ENCODE measurements at places on chromosomes 4 and X.

DNA sequence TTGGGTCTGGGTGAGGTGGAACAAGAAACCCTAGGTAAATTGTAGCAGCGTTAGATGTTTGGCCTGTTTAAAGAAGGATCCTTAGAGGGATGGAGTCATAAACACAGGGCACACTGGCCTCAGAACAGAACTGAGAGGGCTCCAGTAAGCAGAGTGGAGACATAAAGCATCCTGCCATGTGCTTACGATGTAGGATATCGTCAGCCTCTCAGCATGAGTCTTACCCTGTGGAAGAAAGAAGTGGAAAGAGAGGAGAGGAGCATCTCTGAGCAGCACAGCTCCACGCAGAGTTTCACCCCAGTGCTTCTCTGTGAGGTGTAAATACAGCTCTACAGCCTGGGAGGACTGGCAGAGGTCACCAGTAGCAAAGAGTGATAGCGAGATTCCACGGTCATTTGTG lies 27.8 kb upstream of the SORBS2 start:
- DNase-seq = no peak

DNA sequence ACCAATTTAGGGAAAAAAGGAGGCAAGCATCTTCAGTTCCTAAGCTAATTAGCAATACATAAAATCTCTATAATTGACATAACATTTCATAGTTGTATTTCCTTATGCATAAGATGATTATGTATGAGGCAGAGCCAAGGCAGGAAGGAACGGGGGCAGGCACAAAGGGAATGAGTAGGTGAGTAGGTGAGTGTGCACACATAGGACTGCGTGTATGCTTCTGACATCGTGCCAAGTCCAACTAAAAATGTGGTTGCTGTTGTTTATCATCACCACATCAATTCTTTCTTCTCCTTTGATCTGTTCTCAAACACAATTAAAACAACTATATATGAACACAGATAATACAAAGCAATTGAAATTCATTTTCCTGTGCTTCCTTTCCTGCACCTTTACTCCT lies 131.2 kb downstream of the UNC5C start:
- no peak for DNase-seq

- no peak for DNase-seq
Measured at GRCh38 chr4:108709234-108709633, 53.6 kb downstream of the ETNPPL start.

DNA sequence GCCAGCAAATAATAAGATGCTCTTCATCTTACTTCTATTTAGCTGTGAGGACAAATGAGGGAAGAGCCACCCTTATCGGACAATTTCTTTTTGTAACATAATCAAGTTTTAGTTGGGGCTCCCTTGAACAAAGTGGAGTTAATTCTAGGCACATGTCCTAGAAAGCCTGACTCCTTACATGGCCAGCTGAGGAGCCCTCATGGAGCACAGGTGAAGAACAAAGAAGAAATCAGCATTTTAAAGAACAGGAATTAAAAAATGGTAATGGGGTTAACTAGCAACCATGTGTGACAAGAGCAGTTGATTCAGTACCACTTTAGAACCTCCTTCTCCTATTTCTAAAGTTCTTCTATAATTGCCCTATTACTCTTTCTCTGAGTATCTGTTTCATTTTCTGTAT lies 15.9 kb downstream of the GPR82 start:
- no peak for DNase-seq

DNA sequence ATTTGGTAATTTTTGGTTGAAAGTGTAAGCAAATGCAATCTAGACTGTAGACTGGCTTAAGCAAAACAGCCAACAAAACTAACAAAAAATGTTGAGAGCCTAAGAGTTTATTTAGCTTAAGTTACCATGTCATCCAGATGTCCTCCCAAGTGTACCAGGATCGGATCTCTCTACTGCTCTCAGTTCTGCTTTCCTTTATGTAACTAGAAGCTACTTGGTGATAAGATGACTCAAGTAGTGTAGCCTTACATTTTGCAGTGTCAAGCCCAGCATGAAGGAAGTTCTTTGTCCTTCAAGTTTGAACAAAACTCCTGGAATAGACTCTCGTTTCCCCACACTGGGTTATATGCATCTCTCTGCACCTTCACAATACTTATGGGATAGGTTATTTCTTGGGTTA lies 1500.0 kb downstream of the STIM2 start:
- no peak for DNase-seq

GRCh38 chr4:81844717-81845116 lies 373.0 kb upstream of the RASGEF1B start:
- DNase-seq = peak; percentile 58

DNA sequence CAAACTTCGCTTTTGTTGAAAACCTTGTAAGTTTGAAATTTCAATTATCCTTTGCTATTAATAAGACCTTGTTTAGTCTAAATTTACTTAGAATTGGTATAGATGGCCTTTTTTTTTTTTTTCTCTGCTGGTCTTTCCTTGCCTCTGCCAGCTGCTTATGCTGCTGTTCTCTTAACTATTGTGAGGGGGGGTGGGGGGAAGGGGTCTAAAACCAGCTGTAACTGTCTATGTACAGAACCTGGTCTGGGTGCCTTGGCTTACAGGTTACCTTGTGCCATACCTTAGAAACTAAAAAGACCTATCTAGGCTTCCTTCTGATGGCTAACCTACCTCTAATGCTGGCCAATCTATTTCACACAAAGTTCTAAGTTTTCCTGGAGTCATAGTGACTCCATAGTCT lies 1.0 kb downstream of the UGT2B17 start:
- no peak for DNase-seq

DNA sequence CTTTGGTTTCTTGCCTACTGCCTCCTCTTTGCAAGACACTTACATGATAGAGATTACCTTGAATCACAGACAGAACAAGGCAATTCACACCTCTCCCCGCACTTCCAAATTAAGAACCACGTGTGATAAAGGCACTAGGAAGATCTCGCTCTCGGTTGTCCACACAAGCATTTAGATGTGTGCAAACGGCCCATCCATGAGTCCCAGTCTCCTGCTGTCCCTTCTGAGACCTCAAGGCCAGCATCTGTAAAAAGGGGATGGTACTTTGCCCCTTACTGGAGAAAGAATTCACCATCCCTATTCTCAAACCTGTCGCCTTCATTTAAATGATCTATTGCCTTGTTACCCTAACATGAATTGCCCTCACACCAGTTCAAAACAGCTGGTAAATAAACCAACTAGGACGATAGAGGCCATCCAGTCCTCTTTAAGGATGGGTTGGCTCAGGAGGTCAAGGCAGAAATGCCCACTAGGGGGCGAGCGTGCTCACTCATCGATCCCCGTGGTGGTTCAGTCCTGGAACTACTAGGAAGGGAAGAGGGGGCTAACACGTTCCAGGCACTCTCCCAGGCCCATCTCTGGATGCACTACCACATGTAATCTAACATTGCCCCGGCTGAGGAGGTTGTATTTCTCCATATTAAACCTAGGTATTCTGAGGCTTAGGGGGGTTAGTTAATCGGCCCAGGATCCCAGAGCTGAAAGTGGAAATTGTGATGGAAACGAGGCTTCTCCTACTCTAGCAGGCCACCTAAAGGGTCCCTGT lies 95.8 kb downstream of the DHX15 start:
- DNase-seq = peak; percentile 55

DNA sequence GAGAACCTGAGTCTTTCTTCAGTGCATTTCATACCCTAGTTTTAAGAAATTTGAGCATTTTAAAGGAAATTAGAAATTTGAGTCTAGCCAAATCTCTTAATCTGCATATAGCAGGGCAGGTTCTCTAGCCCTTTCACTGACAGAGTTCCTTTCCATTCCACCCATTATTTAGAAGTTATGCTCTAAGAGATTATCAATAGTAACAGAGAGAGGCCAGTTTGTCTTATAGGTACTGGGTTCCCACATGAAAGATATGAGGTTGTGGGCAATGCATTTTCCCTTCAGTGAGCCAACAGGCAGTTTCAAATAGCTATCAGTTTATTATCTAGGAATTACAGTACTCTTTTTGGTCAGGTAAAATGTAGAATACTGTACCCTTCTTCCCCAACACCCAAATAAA lies 7.3 kb upstream of the GALNT7 start:
- DNase-seq = no peak

- no peak for DNase-seq
Measured at GRCh38 chrX:108018656-108019381, 26.0 kb upstream of the VSIG1 start.

GRCh38 chr4:77220828-77221613 lies 64.0 kb downstream of the CCNG2 start:
- DNase-seq = peak; percentile 11

DNA sequence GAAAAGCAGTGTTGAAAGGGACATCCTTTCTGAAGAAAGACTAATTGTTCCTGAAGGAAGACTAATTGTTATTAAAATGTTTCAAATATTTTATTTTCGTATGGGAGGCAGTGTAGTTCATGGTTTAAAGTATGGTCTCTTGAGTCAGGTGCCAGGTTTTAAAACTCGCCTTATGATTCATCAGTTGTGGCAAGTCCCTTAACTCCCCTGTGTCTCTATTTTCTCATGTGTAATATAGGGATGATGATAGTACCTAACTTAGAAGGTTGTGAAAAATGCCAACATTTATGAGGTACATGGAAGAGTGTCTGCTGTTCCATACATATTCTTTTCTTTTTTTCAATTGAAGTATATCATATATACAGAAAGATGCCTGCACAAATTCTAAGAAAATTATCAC lies 414.2 kb upstream of the DIPK2B start:
- no peak for DNase-seq

- no peak for DNase-seq
Measured at GRCh38 chr4:8591626-8592365, 769 bp upstream of the CPZ start.

DNA sequence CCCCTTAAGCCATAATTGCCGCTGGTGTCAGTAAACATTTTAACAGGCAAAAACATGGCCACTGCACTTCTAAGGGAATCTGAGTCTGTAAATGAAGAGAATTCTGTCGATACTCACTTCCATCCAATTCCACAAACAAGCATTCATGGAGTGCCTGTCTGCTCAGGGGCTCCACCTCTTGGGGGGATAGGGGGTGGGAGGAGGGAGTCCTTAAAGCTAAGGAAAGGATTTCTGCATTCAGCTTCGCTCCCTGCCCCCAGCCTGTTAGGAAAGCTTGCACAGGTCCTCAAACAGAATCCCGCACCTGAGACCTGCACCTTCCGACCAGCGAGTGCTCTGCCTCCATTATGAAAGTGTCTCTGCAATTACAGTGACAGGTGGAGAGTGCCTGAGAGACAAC lies 130.2 kb upstream of the KIT start:
- no peak for DNase-seq

DNA sequence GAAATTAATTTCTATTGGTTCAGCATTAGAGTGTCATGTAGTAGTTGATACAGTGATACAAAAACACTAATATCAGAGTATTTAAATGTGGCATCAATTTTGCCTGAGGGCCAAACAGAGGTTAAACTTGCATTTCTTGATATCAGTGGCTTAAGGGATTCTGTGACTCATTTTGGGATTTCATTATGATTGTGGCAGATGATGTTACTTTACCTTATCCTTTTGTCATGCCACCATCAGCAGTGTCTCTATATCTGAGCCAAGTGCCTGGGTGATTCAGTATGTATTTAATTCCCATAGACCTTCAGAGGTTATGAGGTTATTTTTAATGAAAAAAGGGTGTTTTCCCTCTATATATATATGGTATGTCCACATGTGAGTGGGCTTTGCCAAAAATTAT lies 582.9 kb downstream of the ADGRL3 start:
- no peak for DNase-seq
